Muscle of leg (tissue), 16 donors: ENCODE measurements at places on chromosomes 2 and 18. TPM values are rescaled to one million over a fixed set of nuclear protein-coding genes. Genes with fewer than 3 reads are reported as not detected.

Gene PRKAG3
- 19.3 TPM for total RNA-seq

DNA sequence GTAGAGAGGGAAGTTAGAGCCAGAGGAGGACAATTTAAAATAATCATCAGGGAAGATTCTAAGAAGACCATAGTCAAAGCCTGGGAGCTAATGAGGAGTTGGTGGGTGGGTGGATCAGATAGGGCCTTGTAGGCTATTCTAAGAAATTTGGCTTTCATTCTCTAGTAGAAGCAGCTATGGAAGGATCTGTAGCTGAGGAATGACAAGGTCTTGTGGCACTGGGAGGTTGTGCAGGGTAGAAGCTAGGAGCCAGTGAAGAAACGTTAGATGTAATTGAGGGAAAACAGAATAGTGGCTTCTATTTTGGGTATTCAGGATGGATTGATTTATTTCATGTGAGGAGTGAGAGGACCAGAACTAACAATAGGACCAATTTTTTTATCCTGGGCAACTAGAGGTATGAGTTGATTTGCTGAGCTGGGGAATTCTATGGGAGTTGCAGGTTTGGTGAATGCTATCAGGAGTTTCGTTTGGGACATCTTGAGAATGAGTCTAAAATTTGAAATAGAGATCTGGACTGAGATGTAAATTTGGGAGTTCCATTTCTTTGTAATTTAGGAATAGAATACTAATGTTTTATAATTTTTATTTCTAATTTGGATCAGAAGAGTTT is 371.9 kb downstream of the PARD3B start:
- H3K4me1 ChIP-seq, result peaks cover 2% of the 10 kb centered on the region
- H3K27ac ChIP-seq, result no peak overlapping the region
- no peak overlapping the region for H3K4me3 ChIP-seq
- no peaks in the 10 kb centered on the region for H3K27me3 ChIP-seq

DNA sequence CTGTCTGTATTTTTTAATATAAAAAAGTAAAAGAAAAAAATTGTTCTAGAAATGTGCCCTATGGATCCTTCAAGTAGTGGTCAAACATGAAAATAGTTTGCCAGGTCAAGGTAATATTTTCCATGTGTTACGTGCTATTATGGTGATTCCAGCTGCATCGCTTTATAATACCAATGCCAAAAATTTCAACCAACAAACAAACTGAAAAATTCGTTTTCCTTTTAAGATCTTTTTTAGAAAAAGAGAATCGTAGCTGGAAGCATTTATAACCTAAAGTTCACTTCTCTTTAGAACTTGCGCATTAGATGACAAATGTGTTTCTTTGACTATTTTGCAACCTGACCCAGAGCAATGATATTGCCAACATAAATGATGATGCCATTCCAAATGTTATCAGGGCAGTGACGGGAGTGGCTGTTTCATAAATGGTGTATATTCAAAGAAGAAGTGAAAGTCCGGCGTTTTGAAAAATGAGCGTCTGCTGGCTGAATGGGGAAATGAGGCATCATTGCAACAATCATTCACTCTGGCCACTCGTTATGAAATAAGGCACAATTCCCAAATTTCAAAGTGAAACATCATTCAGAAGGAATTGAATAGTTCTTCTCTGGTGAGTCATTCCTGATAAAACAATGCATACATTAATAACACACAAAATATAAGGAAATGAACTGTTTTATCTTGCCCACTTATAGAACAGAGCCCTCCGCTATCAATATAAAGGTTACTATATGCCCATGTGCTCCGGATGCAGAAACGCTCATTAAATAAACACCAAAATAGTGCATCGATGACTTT is 297.4 kb downstream of the TGIF1 start:
- H3K27me3 ChIP-seq, result no peaks in the 10 kb centered on the region
- DNase-seq, result peak; percentile 46
- H3K27ac ChIP-seq, result no peak overlapping the region
- H3K36me3 ChIP-seq, result no peaks in the 10 kb centered on the region
- no peak overlapping the region for H3K4me3 ChIP-seq

Gene HJURP
- total RNA-seq, result 6.2 TPM

DNA sequence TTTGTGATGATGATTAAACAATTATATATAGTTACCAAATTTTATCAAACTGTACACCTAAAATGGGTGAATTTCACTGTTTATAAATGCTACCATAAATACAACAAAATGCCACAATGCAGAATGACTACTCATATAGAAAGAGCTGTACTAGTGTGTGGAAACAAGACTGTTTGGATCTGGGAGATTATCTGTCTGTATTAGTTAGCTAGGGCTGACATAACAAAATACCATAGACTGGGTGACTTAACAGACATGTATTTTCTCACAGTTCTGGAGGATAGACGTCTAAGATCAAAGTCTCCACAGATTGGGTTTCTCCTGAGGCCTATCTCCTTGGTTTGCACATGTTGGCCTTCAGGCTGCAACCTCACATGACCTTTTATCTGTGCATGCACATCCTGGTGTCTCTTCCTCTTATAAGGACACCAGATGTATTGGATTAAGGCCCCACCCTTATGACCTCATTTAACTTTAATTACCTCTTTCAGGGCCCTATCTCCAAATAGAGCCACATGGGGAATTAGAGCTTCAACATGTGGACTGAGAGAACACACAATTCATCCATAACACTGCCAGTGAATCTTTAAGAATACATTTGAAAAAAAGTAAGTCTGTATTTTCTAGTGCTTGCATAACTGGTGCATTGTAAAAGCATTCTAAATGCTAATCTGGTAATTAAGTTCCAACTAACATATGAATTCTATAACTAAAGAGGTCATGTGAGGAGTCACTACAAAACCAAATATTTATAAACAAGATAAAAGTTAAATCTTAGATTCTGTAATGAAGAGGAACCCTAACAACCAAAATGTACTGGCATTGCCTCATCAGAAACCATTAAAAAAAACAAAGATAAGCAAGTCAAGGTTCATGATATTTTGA is 699.6 kb downstream of the NYAP2 start:
- no peak for DNase-seq
- H3K4me1 ChIP-seq, result no peaks in the 10 kb centered on the region
- H3K27ac ChIP-seq, result no peak overlapping the region
- no peaks in the 10 kb centered on the region for H3K36me3 ChIP-seq
- no peaks in the 10 kb centered on the region for H3K27me3 ChIP-seq
- H3K4me3 ChIP-seq, result no peak overlapping the region

Gene TP53I3
- 35.5 TPM for total RNA-seq

- DNase-seq, result no peak
- H3K27me3 ChIP-seq, result no peaks in the 10 kb centered on the region
- H3K4me3 ChIP-seq, result no peak overlapping the region
- no peak overlapping the region for H3K27ac ChIP-seq
These were observed 134.1 kb upstream of the CREB1 start for GRCh38 chr2:207395535-207396251.

Gene CELF4
- 0.18 TPM for total RNA-seq
